Left renal pelvis (tissue), 4 donors: ENCODE measurements at places on chromosomes 6 and 20. TPM values are rescaled to one million over a fixed set of nuclear protein-coding genes. Genes with fewer than 3 reads are reported as not detected.

Gene FILIP1
- 2.9 TPM for polyA plus RNA-seq

Gene ENPP3
- polyA plus RNA-seq = 1.5 TPM

GRCh38 chr6:16669227-16669626 is 92.0 kb downstream of the ATXN1 start:
- no peak for DNase-seq

DNA sequence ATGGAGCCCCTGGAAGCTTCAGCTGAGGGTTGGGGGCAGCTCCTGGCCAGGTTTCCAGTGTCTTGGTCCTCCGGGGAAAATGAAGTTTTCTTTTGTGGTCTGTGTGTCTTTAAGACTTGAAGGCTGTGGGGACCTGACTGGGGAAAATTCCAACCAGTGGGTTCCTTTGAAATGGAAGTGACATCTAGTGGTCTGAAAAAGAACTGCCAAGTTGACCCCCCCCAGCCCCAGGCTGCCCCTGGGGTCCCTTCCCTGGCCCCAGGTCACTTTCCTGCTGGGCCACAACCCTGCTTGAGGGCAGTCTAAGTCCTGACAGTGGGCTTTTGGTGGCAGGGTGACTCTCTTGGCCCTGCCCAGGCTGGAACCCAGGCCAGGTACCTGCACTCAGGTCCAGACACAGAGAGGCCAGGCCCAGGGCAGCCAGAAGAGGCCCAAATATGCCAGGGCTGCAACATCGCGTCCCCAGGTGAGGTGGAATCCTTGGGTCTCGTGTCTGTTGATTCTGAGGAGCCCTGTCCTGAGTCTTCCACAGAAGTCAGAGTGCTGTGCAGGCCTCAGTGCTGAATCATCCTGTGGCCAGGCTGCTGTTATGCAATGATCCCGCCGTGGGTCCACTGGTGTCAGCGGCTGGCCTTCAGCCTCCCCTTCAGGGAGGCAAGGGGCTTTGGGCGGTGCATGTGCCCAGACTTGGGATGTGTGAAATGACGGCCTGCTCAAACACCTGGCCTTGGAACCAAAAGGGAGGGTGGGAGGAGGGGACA is 68.4 kb downstream of the VEGFA start:
- DNase-seq = no peak

DNA sequence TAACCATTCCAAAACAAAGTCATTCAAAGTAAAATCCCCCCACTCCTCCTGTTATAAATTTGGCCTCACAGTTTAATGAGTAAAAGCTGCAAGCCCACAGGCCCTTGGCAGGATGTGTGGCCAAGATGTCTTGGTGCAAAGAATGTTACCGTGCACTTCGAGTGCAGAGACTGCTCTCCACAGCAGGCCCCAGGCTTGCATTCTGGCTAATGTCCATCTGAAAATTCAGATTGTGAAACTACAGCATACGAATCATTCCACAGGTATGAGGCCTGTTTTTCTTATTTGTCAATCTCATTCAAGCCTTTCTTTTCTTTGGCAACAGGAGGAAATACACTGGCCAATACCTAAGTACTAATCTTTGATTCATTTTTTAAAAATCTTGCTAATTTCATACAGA is 7.1 kb downstream of the RPS6KA2 start:
- DNase-seq = no peak

- no peak for DNase-seq
These were observed 35.7 kb downstream of the TRAM2 start for GRCh38 chr6:52541135-52541534.
